ENCODE measurements at places on chromosomes 16 and 17. TPM values are rescaled to one million over a fixed set of nuclear protein-coding genes. Genes with fewer than 3 reads are reported as not detected.

GRCh38 chr16:4664538-4665418 lies 28.6 kb upstream of the NUDT16L1 start:
- DNase-seq, result peak; percentile 73

TPSD1 gene
- total RNA-seq, result not detected

CDT1 gene
- 95.4 TPM for total RNA-seq

KRTAP3-2 gene
- not detected for total RNA-seq

DYNLRB2 gene
- not detected for total RNA-seq

NOB1 gene
- total RNA-seq, result 66.9 TPM

DNA sequence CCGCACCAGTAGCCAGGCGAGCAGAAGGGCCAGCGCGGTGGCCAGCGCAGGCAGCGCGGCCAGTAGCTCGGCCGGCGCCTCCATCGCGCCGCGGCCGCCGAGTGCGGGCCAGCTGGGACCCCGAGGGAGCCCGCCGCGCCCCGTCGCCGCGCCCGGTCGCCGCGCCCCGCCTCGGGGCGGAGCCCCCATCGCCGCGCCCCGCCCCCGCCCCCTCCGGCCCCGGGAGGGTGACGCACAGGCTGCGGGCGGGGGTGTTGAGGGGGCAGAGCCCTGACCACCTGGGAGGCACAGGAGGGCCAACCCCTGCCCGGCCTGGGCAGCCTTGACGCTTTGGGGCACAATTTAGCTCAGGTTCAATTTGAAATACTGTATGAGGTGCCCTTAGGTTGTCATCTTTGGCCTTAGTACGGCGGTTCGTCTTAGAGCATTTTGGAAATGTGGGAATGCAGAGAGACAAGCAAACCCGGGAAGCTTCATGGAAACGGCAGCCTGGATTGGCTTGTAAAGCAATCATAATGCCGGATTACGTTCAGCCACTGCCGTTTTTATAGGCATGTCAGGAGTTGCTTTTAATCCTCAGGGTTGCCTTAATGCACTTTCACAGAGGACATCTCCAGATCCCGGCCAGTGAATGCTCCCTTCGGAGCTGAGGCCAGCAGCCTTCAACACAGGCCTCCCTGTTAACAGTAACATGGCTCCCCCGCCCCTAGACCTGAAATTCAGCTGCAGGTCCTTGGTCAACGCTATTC lies at the start of gene MXRA7:
Gene MXRA7 (minus strand): TSS at position 103 of the 749 bp plus-strand sequence. CDS start 19 bp downstream, at position 84.
- no peak for DNase-seq

GRCh38 chr16:2985462-2985861 lies 5.2 kb upstream of the PKMYT1 start:
- no peak for DNase-seq

GRCh38 chr16:75262800-75263127 lies 11.3 kb upstream of the BCAR1 start:
- no peak for DNase-seq

GRCh38 chr17:61353615-61354014 lies 46.0 kb upstream of the TBX2 start:
- no peak for DNase-seq

DNA sequence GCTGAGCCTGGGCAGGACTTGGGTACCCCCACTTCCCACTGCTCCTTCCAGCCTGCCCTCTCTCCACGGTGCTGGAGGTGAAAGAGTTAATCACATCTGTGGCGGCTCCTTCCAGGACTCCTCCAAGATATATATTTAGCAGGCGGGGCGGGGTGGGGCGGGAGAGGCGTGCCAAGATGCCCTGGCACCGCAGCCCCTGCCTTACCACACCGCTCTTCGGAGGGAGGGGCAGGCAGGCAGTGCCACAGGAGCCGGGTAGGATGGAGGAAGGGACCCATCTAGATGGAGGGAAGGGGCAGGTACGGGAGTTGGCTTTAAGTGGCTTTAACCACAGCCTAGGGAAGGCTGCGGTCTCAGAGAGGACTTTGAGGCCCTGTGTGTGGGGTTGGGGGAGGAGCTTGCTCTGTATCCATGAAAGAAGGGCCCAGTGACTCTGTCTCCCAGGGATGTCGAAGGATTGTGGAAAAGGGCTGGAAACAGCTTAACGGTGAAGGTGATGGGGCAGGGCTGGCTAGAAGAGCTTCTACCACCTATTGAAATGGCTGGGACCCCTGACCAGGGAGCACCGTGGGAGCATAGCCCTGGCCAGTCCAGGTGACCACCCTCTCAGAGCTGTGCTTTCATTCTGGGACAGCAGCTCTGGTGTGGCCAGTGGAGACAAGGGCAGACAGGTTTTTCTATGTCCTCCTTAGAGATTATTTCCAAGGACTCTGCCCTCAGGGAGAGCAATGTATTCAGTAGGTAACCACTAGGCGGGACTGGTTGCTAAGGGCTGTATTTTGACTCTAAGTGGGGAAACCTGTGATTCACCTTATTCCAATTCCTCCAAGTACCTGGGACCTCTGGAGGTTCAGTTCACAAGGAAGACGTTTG lies 13.0 kb downstream of the GPR142 start:
- DNase-seq, result peak; percentile 51

PTGES3L gene
- 0.70 TPM for total RNA-seq

BCL6B gene
- 0.48 TPM for total RNA-seq

TBC1D3C gene
- total RNA-seq, result 0.31 TPM

- no peak for DNase-seq
Observed at GRCh38 chr17:68135141-68135887, 99.8 kb downstream of the KPNA2 start.

- DNase-seq, result no peak
Observed at GRCh38 chr17:81665205-81666091, 957 bp downstream of the OXLD1 start.

SPN gene
- 0.17 TPM for total RNA-seq

- no peak for DNase-seq
Observed at GRCh38 chr17:80858301-80859001, 133.2 kb upstream of the CHMP6 start.

DNA sequence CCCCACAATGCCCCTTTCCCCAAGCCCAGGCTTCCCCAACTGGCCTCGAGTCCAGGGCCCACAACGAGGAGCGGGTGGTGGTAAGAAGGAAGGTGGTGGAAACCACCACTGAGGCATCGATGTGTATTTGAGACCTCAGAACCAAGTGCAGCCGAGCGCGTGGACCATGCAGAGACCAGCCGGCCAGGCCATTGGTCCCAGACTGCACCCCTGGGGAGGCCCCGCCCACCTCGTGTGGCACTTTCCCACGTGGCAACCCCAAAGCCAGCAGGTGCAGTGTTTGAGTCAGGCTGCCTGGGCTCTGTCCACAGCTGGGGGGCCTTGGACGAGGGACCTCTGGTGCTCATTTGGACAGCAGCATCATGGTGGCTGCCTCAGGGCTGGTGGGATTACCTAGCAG lies 28.1 kb upstream of the BAHCC1 start:
- DNase-seq, result no peak

- no peak for DNase-seq
Observed at GRCh38 chr16:59108374-59108773, 374.3 kb upstream of the GOT2 start.

SEPTIN1 gene
- total RNA-seq, result 6.7 TPM

- DNase-seq, result peak; percentile 86
Observed at GRCh38 chr17:81898029-81898866, 3.8 kb upstream of the NPB start.

- no peak for DNase-seq
Observed at GRCh38 chr16:10662212-10662611, 32.5 kb downstream of the TEKT5 start.

- DNase-seq, result no peak
Observed at GRCh38 chr16:48146710-48147109, 9.1 kb downstream of the ABCC12 start.

- DNase-seq, result no peak
Observed at GRCh38 chr17:69908626-69909368, 166.2 kb upstream of the KCNJ16 start.

DNA sequence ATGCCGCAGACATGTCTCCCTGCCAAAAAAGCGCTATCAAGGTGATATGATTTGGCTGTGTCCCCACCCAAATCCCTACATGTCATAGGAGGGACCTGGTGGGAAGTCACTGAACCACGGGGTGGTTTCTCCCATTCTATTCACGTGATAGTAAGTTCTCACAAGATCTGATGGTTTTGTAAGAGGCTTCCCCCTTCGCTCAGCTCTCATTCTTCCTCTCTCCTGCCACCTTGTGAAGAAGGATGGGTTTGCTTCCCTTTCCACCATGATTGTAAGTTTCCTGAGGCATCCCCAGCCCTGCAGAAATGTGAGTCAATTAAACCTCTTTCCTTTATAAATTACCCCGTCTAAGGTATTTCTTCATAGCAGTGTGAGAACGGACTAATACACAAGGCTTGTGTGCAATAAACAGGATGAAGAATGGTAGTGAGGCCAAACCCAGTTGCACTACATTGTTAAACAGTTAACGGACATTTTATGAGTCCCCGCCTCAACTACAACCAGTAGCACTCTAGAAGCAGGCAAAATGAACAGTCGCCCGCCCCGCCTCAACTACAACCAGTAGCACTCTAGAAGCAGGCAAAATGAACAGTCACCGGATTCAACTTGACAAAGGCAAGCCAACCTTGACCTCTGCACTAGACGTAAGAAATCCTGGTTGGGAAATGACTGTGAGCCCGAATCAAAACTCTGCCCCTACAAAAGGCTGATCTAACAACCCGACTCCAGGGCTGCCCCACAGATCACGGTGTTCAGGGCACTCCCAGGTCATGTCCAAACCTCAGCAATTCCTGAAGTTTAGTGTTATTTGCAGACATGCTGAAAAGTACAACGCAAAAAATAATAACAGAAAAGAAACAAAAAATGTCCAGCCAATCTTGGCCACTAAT lies 26.3 kb downstream of the VPS53 start:
- DNase-seq, result no peak

GRCh38 chr17:16456742-16457316 lies 35.2 kb downstream of the LRRC75A start:
- no peak for DNase-seq

DNA sequence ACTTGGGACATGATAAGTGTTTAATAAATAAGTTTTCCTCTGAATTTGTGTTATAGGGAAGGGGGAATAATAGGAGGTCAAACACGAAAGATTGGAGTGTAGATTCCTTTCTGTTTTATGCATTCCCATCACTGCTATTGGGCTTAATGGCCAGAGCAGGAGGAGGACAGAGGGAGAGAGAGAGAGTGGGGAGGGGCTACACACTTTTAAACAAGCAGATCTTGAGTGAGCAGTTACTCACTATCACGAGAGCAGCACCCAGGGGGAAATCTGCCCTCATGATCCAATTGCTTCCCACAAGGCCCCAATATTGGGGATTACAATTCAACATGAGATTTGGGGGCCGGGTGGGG lies 505.0 kb downstream of the GRIN2A start:
- no peak for DNase-seq

GRCh38 chr16:85820604-85821372 lies 21.3 kb downstream of the COX4I1 start:
- peak; percentile 8 for DNase-seq

- no peak for DNase-seq
Observed at GRCh38 chr16:87496447-87496801, 3.6 kb upstream of the ZCCHC14 start.

PARD6A gene
- 4.4 TPM for total RNA-seq

PSMD12 gene
- 80.5 TPM for total RNA-seq

DNA sequence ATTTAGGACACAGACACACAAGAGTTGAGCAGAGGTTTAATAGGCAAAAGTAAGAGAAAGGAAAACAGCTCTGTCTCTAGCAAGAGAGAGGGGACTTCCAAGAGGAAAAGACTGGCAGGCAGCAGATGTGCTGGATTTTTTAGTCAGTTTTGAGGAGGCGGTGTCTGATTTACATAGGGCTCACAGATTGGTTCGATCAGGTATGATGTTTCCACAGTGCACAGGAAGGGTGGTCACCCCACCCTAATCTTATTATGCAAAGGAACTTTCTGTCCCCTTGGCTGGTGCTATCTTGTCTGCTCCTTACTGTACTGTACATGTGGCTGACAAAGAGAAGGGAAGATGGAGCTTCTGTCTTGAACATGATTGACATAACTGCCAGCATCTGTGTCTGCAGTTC lies 25.3 kb downstream of the BFAR start:
- DNase-seq, result no peak

DNA sequence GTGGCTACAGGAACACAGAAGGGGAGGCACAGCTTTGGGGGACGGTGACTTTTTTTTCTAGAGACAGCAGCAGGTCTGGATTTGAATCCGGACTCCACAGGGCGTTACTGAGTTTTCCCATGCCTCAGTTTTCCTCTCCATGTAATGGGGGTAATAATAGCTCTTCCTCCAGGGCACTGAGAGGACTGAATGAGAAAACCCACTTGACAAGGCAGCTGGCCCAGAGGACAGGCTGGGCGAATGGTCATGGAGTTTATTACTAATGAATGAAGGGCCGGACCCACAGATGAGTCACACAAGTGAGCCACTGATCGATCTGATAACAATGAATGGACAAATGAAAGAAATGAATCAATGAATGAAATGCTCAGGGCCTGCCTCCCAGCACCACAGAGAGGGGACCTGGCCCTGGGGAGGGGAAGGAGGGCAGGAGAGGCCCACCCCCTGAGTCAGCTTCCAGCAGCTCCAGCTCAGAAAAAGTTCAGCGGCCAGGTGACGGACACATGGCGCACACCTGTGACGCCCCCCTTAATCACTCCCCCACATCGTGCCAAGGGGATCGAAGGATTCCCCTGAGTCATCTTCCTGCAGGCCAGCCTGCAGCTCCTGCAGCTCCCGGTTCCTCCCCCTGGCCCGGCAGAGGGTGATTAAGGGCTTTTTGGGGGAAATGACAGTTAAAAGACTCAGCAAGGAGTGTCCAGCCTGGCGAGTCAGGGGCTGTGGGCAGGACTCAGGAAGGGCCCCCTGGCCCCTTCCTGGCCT lies 54.3 kb downstream of the SOCS1 start:
- peak; percentile 89 for DNase-seq

FOXC2 gene
- not detected for total RNA-seq

DNA sequence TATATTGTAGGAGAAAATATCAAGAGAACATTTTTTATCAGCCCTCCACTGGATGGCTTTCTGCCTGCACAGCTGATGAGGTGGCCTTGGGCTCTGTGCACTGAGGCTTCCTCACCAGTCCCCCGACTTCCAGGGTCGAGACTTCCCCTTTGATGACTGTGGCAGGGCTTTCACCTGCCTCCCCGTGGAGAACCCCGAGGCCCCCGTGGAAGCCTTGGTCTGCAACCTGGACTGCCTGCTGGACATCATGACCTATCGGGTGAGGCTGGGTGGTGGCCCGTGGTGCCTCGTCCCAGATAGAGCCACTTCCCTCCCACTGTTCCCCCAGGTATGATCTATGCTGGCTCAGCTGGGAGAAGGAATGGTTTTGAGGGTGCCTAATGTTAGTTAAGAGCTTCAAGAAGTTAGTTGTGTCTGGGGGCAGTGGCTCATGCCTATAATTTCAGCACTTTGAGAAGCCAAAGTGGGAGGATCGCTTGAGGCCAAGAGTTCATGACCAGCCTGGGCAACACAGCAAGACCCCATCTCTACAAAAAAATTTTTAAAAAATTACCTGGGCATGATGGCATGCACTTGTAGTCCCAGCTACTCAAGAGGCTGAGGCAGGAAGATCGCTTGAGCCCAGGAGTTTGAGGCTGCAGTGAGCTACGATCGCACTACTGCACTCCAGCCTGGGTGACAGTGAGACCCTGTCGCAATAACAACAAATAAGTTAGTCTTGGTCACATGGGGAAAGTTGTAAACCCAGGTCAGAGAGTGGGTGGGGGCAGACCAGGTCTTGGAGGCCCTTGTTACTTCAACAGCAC lies 11.8 kb downstream of the FCSK start:
- DNase-seq, result no peak
